ENCODE measurements at places on chromosomes 13 and 19.

DNA sequence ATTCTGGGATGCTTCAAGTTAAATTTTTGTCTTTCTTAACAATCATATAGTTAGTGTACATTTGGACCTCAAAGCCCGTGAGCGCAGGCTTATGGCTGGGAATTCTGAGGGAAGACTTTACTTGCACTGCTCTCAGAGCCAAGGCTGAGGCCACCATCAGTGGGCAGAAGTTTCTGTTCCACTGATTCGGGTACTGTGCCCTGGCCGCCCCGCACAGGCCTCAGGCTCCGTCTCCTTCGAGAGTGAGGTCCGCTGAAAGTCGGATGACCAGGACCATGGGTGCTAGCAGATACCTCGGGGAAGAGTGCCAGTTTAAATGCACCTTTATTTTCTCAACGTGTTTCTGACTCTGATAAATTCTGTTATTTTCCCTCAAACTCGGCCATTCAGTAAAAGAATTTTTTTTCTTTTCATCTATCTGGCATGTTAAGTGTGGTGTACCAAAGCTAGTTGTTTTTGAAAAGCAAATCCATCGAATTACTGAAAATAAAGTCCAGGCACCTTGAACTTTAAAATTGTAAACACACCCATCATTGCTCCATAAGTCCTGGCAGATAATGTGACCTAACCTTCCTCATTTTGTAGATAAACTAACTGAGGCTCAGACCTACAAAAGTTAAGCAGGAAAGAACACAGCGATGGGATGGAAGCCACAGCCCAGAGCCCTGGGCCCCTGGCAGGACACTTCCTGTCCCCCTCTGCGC, 126.7 kb downstream of the SOX1 start:
- no peak for DNase-seq

DNA sequence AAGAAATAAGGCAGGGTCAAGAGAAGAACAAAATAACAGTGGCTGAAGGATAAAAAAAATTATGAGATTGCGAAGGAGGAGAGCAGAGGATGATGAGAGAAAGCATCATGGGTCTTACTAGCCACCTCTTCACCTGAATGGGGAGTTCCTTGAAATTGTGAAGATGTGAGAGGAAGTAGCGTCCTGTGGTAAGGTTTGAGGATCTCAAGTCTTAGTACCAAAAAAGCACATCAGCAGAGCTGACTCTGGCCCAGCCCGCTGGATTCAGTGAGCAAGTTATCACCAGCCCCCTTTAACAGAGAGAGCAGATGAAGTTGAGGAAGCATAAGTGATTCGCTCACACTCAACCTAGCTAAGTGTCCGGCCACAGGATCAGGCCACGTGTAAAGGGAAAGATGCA, 61.8 kb downstream of the RXFP2 start:
- no peak for DNase-seq

GRCh38 chr13:54750521-54750920, 1721.9 kb downstream of the OLFM4 start:
- no peak for DNase-seq

- no peak for DNase-seq
Measured at GRCh38 chr19:19321141-19321577, 530 bp downstream of the MAU2 start.

DNA sequence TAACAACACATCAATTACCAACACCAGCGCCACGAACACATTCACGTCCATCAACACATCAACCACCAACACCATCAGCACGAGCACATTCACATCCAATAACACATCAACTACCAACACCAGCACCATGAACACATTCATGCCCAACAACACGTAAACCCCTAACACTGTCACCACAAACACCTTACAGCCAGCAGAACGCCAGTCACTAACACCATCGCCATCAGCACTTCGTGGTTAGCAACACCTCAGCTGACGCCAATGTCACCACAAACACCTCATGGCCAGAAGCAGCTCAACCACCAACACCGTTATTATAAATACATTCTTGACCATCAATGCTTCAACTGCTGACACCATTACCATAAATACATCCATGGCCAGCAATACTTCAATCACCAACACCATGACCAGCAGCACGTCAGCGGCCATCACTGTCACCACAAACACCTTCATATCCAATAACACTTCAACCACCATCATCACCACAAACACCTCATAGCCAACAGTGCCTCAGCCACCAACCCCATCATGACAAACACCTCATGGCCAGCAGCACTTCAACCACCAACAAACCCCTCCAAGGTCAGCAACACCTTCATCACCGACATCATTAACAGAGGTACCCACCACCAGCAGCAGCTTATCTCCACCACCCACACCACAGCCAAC, 9.4 kb downstream of the FCER2 start:
- no peak for DNase-seq

DNA sequence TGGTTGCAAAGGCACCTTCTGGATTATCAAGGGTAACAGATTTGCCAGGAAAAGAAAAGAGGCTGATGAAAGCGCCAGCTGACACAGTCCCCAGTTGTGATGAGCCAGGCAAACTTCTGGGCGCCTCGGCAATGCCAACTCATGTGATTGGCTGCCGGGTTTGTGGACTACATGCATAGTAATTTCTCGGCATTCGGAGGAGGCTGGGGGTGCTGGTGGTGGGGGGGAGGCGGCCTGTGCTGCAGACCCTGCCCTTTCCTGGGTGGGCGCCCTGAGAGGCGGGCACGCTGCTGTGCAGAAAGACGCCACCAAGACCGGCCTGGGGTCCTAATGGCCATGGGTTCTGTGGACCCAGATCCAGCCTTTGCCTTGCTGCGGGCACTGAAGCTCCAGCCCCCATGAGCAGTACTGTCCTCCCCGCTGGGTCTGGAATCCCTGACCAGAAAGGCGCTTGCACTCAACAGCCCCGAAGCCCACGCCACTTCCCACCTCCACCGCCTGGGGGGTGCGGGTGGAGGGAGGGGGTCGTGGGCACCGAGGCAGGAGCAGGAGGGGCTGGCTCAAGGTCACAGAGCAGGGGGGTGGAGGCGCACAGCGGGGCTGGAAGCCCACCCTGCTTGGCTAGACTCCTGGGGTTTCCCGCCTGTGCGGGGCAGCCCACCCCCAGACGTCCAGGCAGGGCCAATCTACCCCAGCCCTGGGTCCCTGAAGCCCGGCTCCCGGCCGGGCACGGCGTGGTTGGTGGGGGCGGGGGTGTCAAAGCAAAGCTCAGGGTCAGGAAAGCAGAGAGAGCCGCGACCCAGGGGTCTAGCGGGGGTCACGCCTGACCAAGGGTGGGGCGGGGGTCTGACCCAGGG, 1.0 kb downstream of the DIRAS1 start:
- DNase-seq = no peak

DNA sequence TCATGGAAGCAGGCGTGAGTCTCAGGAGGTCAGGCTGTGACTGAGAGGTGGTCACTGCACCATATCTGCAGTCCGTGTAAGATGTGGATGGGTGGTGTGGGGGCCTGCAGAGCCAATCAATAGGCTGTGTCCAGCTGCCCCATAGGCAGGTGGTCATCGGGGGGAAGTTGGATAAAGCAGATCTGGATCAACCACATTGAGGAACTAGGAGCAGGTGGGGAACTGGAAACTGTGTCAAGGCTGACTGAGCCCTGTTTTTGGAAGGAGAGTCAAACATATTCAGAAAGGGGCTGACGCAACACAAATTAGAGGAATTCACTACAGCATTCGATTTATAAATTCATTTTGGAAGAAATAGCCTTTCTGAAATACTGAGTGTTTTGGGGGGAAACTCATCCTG, 15.0 kb downstream of the CLEC4M start:
- DNase-seq = no peak

DNA sequence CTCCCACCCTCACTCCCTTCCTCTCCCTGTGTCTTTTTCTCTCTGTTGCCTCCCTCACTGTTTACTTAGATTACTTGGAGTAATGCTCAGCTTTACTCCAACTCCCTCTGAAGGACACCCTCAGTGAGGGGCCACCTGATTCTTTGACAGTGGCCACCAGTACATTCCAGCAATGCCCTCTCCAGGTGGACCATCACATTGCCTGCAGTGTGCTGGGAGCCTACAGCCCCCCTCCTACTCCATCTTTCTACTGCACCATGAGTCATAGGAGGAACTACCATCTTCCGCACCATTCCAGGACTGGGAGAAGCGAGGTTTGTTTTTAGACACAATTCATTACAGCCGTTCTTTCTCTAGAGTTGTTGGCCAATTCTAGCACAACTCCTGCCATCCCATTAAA, 96.6 kb upstream of the POSTN start:
- no peak for DNase-seq

GRCh38 chr13:72431981-72432682, 295.3 kb downstream of the MZT1 start:
- no peak for DNase-seq

DNA sequence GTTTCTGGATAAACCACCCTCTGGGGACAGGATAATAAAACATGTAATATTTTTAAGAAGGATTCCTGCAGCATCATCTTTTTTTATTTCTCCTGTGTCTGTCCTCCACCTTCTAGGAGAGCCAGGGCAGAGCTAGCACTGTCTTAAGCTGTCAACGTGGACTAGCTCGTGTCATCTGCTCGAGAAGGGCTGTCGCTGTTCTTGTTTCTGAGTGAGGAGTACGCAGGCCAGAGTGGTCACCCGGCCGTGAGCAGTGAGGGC, 13.9 kb downstream of the CAPN12 start:
- no peak for DNase-seq

GRCh38 chr13:110593430-110594130, 21.8 kb upstream of the NAXD start:
- DNase-seq = no peak

DNA sequence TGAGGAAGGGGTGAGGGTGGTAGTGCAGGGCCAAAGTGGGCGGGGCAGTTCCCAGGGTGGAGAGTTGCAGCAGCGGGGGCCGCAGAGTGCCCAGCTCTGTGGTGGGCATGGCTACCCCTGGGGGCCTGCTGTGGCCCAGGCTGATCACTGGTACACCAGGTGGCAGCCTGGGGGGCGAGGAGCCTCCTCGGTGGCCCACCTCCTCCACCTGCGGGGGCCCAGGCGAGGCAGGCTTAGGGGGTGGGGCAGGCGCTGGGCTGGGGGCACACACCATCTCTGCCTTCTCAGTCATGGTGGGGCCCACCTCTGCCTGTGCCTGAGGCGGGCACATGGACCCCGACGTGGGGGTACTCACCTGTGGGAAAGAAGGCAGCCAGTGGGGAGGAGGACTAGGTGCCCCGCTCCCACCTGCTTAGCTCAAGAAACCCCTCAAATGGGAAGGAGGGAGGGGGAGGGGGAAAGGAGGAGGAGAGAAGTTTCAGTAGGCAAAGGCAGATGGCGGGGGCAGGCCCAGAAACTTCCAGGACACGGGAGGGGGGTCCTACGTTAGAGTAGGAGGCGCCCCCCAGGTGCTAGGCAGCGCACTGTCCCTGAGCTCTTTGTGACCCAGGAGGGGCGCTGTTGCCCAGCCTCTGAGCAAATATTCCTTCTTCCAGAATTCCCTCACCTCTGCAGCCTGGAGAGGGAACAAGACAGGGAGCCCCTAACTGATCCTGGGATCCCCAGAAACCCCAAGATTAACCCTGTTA, 1.6 kb downstream of the LYL1 start:
- no peak for DNase-seq

- DNase-seq = no peak
Measured at GRCh38 chr19:10427169-10427568, 6.8 kb downstream of the PDE4A start.

DNA sequence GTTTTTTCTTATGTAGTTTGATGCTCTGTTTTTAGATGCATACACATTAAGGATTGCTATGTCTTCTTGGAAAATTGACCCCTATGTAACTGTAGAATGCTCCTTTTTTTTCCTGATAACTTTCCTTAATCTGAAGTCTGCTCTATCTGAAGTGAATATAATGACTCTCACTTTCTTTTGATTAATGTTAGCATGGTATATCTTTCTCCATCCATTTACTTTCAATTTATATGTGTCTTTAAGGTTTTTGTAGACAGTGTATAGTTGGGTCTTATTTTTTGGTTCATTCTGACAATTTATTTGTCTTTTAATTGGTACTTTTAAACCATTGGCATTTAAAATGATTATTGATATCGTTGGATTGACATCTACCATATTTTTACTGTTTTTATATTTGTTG, 92.3 kb downstream of the URI1 start:
- DNase-seq = no peak

DNA sequence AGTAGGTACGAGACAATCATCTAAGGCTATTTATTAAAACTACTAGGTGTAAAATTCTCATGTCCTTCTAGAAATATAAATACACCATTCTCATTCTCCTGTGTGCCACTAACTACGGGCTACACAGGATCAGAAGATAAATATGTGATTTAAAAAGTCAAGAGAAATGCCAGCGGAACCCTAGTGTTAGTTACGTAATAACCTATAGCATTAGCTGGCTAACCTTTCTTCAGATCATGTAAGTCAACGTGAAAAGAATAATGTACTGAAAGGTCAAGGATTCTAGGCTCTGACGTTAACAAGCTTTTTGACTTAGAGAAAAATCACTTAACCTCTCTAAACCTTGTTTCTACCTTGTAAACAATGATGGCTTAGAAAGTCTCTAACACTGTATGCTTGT, 121.8 kb downstream of the RGCC start:
- no peak for DNase-seq

- DNase-seq = no peak
Measured at GRCh38 chr13:81138353-81138980, 797.5 kb upstream of the SPRY2 start.

- DNase-seq = no peak
Measured at GRCh38 chr19:48498595-48499311, 12.9 kb downstream of the LMTK3 start.

DNA sequence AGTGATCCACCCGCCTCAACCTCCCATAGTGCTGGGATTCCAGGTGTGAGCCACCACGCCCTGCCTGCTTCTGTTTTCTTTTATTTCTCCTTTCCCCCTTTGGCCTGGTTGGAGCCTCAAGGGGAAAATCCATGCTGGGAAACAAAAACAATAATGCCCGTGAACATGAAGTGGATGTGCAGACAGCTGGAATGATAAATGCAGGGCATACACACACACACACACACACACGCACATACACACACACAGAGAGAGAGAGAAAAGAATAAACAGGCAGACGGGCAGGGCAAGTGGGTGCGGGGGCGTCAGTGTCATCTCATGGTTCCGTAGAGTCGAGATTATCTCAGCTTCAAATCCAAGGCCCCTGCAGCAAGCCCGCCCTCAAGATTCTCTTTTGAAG, 4.4 kb upstream of the PLEKHF1 start:
- DNase-seq = no peak

- no peak for DNase-seq
Measured at GRCh38 chr13:28564030-28564429, 69.1 kb upstream of the FLT1 start.

- no peak for DNase-seq
Measured at GRCh38 chr13:108618233-108618632, 11.2 kb upstream of the MYO16 start.

- no peak for DNase-seq
Measured at GRCh38 chr13:79803989-79804388, 323.0 kb downstream of the NDFIP2 start.

GRCh38 chr13:59088716-59089115, 1075.0 kb downstream of the DIAPH3 start:
- no peak for DNase-seq

- no peak for DNase-seq
Measured at GRCh38 chr13:30366088-30366487, 56.2 kb upstream of the UBE2L5 start.

GRCh38 chr19:5261156-5261890, 79.3 kb downstream of the PTPRS start:
- DNase-seq = no peak

- no peak for DNase-seq
Measured at GRCh38 chr19:15110418-15110815, 3.2 kb downstream of the SYDE1 start.
